ENCODE measurements at places on chromosomes 1 and 21.

GRCh38 chr21:28719723-28720122 lies 273.0 kb downstream of the LTN1 start:
- DNase-seq: no peak

DNA sequence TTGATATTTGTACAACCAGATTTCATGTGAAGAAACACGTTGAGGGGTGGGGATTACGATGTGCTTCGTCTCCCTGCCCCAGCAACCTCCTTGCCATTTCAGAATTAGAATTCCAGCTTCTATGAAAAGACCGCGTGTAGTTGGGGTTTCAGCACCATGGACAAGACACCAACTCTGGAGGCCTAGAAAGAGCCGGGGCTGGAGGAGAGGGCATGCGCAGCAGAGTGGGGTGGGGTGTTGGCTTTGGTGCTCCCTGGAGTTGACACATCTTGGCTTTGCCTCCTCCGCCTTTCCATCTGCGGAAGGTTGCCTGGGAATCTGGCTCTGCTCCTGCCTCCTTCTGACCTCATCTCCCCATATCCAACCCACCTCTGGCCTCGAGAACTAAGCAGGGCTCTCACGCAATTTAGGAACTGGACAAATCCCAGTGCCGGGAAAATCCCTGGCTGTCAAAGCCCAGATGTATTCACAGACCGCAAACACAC lies 11.8 kb downstream of the HTR6 start:
- peak; percentile 61 for DNase-seq

GRCh38 chr1:155591770-155592169 lies 18.2 kb upstream of the MSTO1 start:
- peak; percentile 28 for DNase-seq

- DNase-seq: no peak
These were observed 30.8 kb upstream of the FAM89A start for GRCh38 chr1:231070758-231071444.

- no peak for DNase-seq
These were observed 8.4 kb downstream of the LGR6 start for GRCh38 chr1:202201971-202202370.

- DNase-seq: peak; percentile 45
These were observed 61.9 kb downstream of the DNTTIP2 start for GRCh38 chr1:93816970-93817678.

DNA sequence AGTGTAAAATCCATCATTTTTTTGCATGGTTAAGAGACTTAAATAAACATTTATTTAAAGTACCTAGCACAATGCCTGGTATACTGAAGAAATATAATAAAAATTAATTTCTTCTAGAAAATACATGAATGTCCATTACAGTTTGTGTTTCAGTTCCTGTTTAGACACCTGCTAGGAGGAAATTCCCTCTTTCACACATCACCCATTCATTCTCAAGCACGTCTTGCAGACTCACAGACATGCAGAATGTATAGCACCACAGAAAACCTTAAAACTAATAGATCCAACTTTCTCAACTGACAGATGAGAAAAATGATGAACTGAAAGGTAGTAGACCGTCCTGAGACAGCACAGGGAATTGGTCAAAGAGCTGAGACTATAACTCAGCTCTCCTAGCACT lies 172.2 kb upstream of the C8B start:
- DNase-seq: no peak

DNA sequence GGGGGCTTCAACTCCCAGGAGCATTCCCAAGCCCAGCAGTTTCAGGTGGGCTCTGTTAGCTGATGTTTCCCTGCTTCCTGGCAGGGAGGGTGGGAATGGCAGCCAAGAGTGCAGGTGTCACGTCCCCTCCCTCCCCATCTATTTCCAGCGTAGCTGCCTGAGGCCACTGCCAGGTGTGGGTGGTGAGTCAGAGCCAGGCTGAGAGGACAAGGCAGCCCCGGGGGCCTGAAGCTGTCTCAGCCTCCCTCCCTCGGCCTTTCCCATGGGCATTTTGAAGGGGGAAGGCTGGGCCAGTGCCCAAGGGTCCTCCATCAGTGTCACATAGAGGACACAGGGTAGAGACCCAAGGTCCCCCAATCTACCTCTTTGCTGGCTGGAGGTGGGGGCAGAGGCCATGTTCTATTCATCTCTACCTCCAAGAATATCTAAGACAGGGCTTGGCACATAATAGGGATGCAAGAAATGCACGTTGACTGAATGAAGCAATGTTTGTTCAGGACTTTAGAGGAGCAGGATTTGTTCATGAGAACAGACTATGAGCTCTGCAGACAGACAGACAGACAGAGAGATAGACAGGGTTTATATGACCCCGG lies 34.4 kb upstream of the ID3 start:
- no peak for DNase-seq

GRCh38 chr1:87594736-87595383 lies 266.2 kb downstream of the LMO4 start:
- DNase-seq: no peak

- DNase-seq: no peak
These were observed 124.5 kb downstream of the CRB1 start for GRCh38 chr1:197392541-197392940.

GRCh38 chr1:40204856-40205255 lies 42.9 kb upstream of the TMCO2 start:
- no peak for DNase-seq

GRCh38 chr1:46171351-46171750 lies 3.5 kb upstream of the TSPAN1 start:
- DNase-seq: no peak

DNA sequence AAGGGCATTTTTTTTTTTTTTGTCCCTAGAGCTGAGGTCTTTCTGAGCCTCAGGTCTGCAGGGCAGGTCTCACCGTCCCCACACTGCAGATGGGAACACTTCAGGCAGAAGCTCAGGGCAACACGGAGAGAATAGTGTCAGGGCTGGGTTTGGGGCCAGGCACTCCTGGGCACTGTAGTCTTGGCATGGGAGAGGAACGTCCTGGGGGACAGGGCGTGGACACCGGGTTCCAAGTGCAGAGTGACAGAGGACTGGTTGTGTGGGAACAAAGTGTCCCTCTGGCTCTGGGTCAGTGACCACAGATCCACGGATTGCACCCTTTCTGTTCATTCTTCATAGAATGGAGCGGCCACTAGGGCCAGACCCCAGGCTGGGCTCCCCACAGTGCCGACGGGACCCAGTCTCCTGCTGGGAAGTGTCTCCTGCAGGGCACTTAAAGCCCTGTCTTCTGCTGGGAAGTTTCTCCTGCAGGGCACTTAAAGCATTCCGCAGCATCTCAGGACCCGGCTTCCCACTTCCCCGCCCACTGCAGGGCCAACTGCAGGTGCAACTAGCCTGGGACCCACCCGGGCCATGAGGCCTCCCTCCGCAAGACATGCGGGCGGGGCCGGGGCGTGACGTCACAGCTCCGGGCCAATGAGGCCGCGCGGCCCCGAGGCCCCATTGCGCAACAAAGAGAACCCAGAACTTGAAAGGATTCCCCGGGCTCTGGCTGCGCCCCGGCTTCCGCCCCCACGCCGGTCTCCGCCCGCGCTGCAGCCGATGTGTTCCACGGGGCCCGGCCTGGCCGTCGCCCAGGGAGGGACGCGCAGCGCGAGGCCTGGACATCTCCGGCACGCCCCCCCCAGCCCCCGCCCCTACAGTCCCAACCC lies 1.2 kb downstream of the GPR153 start:
- DNase-seq: peak; percentile 79

DNA sequence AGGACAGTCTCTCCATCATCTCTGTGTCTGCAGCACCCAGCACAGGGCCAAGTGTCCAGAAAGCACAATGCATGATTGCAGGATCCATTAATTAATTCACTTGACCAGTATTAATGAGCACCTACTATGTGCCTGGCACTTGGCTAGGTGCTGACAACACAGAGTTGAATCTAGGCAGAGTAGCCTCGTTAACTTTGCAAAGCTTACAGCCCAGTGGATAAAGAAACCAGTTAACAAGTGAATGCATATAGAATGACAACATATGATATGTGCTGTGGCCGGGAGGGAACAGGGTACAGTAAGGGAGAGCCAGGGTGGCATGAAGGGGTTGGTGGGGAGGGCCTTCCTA lies 10.9 kb downstream of the SLC1A7 start:
- DNase-seq: no peak

DNA sequence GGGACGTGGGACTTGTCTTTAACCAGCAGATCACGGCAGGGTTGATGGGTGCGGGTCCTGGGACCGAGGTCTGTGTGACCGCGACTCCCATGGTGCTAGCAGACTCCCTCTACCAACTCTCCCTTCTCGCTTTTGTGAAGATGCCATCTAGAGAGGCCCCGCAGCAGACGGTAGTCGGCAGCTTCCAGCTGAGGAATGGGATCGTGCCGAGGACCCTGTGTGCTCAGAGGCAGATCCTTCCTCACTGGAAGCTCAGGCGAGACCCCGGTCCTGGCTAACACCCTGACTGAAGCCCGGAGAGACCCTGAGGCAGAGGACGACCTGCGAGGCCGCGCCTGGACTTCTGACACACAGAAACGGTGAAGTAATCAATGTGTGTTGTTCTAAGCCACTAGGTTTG lies 12.5 kb upstream of the SPATC1L start:
- DNase-seq: no peak

DNA sequence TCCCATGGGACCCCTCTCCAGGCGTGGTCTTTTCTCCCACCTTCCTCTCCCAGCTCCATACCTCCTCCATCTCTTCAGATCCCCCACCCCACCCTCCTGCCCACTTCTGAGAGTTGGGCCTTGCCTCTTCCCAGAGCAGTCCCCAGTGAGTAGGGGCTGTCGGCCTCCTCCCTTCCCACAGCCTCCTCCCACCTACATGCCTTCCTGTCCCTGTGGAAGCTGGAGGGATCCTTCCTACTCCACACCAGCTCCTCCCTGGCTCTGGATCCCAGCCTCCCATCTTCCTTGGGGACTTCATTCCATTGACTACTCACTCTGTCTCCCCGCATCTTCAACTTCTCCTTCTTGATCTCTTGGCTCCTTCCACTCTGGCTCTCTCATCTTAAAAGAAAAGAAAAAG lies 24.9 kb downstream of the KCNQ4 start:
- no peak for DNase-seq

GRCh38 chr1:115594600-115594999 lies 47.2 kb upstream of the VANGL1 start:
- DNase-seq: no peak

GRCh38 chr1:72034827-72035226 lies 247.5 kb downstream of the NEGR1 start:
- no peak for DNase-seq

DNA sequence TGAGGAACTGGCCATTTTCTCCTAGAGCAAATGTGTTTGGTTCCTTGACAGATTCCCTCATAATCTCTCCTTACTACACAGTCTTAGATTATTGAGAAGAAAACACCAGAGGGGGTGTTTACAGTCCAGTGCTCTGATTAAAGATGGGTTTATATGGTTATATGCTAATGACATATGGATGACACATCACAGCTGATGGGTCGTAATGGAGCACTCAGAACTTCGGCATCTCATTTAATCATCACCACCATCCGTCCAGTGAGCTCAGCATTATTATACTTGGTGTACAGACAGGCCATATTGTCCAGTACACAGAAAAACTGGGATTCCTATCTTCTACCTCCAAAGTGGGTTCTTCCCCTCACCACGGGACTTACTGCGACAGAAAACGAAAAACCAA lies 22.3 kb upstream of the NR5A2 start:
- no peak for DNase-seq

- no peak for DNase-seq
These were observed 19.4 kb upstream of the CADM3 start for GRCh38 chr1:159152031-159152430.

DNA sequence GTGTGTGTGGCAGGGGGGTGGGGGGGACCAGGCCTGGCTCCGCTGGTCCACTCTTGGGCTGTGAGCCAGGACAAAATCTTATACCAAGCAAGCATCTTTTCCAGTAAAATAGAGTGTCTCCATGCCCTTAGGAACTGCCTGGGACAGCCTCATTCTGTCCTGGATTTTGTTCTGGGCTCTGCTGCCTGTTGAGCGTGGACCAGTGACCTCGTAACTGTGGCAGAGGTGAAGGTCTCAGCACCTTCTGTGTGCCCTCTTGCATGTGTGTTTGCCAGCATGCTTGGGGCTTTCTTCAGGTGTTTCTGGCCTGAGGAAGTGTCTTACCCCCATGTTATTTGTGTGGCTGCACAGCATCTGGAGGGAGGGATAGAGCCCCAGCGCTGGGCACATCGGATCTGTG lies 45.7 kb downstream of the GALNT2 start:
- DNase-seq: no peak

DNA sequence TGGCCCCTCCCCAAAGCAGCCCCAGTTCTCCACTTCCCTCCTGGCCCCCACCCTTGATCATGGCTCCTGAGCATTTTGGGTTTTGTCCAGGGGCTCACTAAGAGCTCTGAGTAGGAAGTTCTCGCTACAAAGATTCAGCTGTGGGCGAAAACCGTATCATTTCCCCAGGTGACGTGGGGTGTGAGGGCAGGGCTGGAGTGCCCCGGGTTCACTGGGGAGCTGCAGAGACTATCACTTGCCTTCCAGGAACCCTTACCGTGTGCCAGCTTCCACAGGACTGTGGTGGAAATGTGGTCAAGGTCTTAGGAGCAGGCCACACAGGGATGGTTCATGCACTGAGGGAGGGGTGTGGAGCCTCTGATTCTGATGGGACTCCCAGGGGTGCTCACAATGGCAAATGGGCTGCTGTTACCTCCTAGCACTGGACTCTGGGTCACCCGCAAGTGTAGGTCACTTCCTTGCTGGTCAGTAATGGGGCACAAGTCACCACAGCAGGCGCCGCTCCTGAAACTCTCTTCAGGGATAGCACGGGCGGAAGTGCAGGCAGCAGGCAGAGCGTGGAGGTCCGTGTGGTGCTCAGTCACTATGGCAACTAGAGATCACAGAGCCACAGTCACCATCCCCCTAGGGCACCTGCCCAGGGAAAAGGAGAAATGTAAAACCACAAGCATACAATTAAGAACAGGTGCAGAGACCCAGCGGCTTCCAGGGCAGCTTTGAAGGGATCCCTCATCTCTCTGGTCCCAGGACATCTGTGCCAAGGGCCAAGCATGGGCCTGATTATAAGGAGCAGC lies 35.4 kb downstream of the RSPH1 start:
- peak; percentile 91 for DNase-seq
